Stimulated activated CD8-positive, alpha-beta memory T cell treated with anti-CD3 and anti-CD28 coated beads, Interleukin-4, amount 100 ng/mL, for 4 hours (primary cell): ENCODE measurements at places on chromosomes 7 and 10.

- no peak for DNase-seq
These were observed 6.2 kb downstream of the C10orf105 start for GRCh38 chr10:71713135-71714030.

DNA sequence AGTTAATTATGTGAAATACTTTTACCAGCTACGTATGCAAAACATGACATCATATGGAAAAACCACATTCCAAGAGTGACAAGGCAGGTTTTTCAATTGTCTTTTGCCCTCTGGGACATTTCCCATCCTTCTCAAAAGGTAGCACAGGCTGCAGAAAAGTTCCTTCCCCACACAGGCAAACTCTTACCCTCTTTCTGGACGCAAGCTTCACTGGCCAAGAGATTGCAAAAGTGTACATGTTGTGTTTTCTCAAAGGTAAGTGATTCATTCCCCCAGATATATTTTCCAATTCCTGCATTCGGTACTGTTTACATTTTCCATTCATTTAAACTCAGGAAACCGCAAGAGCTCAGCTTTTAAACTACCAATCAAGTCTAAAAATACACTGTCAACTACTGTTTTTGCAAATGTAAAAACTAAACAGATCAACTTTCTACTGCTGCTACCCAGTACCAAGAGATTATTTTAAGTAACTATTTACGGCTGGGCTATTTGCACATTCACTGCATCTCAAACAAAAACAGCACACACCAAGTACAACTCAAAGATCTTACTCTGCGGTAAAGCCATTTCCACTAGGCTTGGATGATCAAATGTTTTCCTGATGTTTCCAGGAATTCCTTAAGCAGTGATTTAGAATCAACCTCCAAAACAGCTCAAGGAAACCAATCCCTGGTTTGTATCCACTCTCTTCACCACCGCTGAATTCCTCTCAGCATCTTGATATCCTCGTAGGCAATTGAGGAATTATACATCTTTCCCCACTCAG is 233.6 kb upstream of the CCDC6 start:
- no peak for DNase-seq

DNA sequence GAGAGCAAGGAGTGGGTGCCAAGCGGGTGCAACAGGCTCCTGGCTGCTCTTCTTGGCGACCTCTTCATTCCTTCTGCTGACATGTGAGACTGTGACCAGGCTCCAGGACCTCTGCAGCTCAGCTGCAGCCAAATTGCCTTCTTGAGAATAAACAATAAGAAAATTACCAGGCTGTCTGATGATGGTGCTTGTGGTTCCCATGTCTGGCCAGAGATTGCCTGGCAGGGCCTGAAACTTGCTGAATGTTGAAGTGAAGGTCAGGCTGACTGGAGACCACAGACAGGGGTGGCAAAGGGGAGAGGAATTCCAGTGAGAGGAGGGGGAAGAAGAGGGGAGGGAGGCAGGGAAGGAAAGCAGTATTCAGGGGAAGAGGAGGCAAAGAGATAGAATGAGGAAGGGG is 497.4 kb upstream of the PODXL start:
- DNase-seq: no peak

DNA sequence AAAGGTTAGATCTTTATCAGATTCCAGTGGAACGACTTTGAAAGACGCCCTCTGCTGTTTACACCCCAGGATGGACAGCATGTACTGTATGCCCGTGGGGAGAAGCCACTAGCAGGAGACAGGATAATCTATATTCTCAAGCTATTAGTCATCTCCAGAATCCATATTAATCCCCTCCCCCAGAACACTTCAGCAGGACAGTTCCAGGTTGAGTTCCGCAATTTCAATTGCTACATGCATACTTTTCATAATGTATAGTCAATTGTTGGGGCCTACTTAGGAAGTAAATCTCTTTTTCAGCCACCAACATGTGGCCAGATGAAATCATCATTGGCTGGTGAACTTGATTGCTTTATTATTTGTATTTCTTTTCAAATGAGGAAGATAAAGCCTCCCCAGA is 313.1 kb upstream of the SMIM30 start:
- DNase-seq: no peak

GRCh38 chr10:86160890-86161585 is 205.6 kb downstream of the GRID1 start:
- no peak for DNase-seq
